Esophagus squamous epithelium (tissue), 5 donors: ENCODE measurements at places on chromosomes 2 and 18. TPM values are rescaled to one million over a fixed set of nuclear protein-coding genes. Genes with fewer than 3 reads are reported as not detected.
A peak's percentile ranks its signal among the peaks of the same experiment; 100 is the strongest.

RUFY4 gene
- total RNA-seq: not detected

ARL5A gene
- 81.5 TPM for total RNA-seq

DNA sequence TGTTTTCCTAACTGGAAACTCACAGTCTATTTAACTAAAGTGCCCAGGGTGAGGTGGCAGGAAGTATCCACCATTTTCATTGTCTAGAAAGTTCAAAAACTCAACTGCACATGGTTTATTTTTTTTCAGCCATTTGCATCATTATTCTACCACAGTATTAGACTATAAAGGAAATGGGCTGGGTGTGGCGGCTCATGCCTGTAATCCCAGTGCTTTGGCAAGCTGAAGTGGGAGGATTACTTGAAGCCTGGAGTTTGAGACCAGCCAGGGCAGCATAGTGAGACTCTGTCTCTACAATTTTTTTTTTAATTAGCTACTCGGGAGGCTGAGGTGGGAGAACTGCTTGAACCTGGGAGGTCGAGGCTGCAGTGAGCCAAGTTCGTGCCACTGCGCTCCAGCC, 213.8 kb downstream of the MYO3B start:
- no peak overlapping the region for H3K4me3 ChIP-seq
- H3K4me1 ChIP-seq: no peaks in the 10 kb centered on the region
- H3K27ac ChIP-seq: no peak overlapping the region
- no peaks in the 10 kb centered on the region for H3K27me3 ChIP-seq

DNA sequence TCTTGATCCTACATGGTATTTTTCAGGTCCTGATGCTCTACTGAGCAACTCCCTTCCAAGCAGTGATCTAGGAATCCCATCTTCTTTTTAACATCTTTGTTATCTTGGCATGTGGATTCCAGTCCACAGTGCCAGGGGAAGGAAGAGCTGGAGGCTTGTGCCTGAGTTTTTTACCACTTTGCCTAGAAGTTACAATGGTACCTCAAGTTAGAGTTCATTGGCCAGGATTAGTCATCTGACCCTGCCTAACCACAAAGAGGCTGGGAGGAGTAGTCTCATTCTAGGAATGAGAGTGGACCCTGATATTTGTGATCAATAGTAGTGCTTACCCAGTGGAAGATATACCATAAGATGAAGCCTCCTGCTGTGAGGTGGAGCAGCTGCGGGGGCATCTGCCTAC, 109.3 kb downstream of the ADCYAP1 start:
- H3K4me3 ChIP-seq: no peak overlapping the region
- no peaks in the 10 kb centered on the region for H3K4me1 ChIP-seq
- no peaks in the 10 kb centered on the region for H3K27me3 ChIP-seq
- no peaks in the 10 kb centered on the region for H3K36me3 ChIP-seq
- H3K27ac ChIP-seq: no peak overlapping the region

GRCh38 chr18:68436485-68436884, 278.4 kb downstream of the TMX3 start:
- no peak overlapping the region for H3K27ac ChIP-seq
- DNase-seq: no peak
- no peaks in the 10 kb centered on the region for H3K27me3 ChIP-seq
- no peak overlapping the region for H3K4me3 ChIP-seq
- H3K36me3 ChIP-seq: no peaks in the 10 kb centered on the region
- H3K4me1 ChIP-seq: no peaks in the 10 kb centered on the region

DNA sequence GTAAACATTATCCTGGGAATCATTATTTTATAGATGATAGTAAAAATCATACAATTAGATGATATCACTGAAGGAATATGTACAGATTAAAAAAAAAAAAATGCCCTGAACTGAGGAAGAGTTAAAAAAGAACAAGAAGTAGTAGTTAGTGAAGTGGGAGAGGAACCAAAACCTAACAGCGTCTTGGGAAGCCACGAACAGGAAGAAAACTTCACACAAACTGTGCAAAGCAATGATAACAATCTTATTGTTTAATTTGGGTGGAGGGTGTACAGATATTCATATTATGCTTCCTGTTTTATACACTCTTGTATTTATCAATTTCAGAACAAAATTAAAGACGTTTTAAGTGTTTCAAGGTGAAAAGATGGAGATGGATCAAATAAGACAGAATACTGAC, 3.5 kb downstream of the HEATR5B start:
- H3K4me1 ChIP-seq: peaks cover 45% of the 10 kb centered on the region
- no peak overlapping the region for H3K27ac ChIP-seq
- DNase-seq: no peak
- peaks cover 56% of the 10 kb centered on the region for H3K36me3 ChIP-seq
- no peak overlapping the region for H3K4me3 ChIP-seq

DNA sequence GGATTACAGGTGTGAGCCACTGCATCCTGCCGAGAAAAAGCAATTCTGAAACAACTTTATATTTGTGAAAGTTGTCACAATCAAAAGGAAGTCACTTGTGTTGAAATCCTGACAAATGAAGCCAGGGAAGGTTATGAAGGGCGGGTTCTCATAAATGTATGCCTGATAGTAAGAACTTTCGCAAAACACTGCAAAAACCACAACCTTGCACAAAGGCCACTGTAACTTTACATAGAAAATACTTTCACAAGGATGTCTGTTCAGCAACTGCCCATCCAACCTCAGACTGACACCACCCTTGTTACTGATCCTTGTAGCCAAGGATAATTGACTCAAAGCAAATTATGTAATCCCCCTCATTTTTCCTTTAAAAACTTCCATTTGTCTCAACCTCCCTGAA, 90.6 kb downstream of the SLC4A3 start:
- no peak overlapping the region for H3K4me3 ChIP-seq
- H3K27ac ChIP-seq: no peak overlapping the region
- no peak for DNase-seq
- H3K4me1 ChIP-seq: no peaks in the 10 kb centered on the region
- H3K27me3 ChIP-seq: no peaks in the 10 kb centered on the region

- H3K4me1 ChIP-seq: no peaks in the 10 kb centered on the region
- no peak for DNase-seq
- H3K36me3 ChIP-seq: no peaks in the 10 kb centered on the region
- no peak overlapping the region for H3K27ac ChIP-seq
- no peak overlapping the region for H3K4me3 ChIP-seq
These were observed 137.6 kb upstream of the BCL2L11 start for GRCh38 chr2:110983133-110983532.

- H3K36me3 ChIP-seq: no peaks in the 10 kb centered on the region
- no peaks in the 10 kb centered on the region for H3K27me3 ChIP-seq
- peaks cover 78% of the 10 kb centered on the region for H3K4me1 ChIP-seq
- no peak overlapping the region for H3K27ac ChIP-seq
- H3K4me3 ChIP-seq: no peak overlapping the region
These were observed 155.3 kb downstream of the ANTXR1 start for GRCh38 chr2:69168144-69168813.

- no peak for DNase-seq
- no peaks in the 10 kb centered on the region for H3K27me3 ChIP-seq
- H3K27ac ChIP-seq: no peak overlapping the region
- no peaks in the 10 kb centered on the region for H3K36me3 ChIP-seq
- H3K4me3 ChIP-seq: no peak overlapping the region
These were observed 759.5 kb downstream of the RNF144A start for GRCh38 chr2:7676714-7677113.

GRCh38 chr2:99481941-99482340, 7.9 kb downstream of the REV1 start:
- no peak overlapping the region for H3K27ac ChIP-seq
- H3K36me3 ChIP-seq: no peaks in the 10 kb centered on the region
- H3K27me3 ChIP-seq: no peaks in the 10 kb centered on the region
- H3K4me1 ChIP-seq: peaks cover under 1% of the 10 kb centered on the region
- no peak for DNase-seq

DNA sequence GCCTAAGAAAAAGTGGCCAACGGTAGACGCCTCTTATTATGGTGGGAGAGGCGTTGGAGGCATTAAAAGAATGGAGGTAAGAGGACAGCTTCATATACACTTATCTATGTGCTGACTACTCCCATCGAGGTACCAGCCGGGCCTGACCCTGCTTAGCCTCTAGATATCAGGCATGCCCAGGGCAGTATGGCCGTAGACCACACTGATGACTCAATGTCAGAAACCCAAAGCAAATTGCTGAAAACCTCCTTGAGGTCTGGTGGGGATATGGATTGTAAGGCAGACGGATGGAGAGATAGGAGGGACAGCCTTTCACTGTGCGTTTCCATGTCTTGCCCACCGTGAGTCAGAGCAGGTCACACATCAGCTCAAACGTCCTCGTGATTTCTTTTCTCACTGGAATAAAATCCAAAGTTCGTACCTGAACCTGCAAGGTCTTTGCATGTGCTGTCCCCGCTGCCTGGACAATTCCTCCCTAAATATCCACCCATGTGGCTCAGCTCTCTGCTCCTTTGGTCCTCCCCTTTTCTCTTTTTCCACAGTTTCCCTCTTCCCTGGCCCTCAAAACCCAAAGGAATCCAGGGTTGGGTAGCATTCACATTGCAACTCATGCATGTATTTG, 168.9 kb downstream of the ANTXR1 start:
- peaks cover 64% of the 10 kb centered on the region for H3K4me1 ChIP-seq
- peaks cover 8% of the 10 kb centered on the region for H3K36me3 ChIP-seq
- no peak overlapping the region for H3K27ac ChIP-seq
- DNase-seq: no peak
- H3K4me3 ChIP-seq: no peak overlapping the region

DNA sequence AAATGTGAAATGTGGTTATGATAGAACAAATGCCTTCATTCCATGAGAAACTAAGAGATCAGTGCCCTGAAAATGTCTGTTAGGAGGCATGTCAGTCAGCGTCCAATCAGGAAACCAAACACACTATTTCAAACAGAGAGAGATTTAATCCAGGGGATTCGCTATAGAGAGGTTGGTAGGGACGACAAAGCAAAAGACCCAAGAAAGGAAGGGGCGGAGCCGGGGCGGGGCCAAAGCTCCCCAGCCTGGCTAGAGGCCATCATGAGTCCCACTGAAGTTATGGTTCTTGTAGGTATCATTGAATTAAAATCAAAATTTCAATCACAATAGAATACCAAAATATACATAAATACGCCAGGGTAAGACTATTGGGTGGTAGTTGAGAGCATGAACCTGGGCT, 32.9 kb upstream of the RNF149 start:
- DNase-seq: no peak
- H3K36me3 ChIP-seq: no peaks in the 10 kb centered on the region
- no peak overlapping the region for H3K4me3 ChIP-seq
- H3K27ac ChIP-seq: no peak overlapping the region
- no peaks in the 10 kb centered on the region for H3K4me1 ChIP-seq

DNA sequence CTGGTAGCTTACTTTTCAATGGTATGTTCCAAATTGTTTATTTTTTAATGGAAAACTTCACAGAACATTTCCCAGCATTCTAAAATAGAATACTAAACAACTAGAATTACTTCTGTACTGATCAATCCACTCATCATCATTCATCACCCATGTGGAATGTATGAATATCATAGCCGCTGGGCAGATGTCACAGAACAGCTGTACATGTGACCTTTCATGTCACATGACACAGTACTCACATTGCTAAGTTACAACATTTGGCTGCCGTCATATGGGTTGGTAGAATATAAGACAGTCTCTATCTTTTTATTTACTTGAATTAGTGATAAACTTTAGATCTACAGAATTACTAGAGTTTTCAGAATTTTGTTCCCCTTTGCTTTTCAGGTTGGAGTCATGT, 387.6 kb downstream of the ZEB2 start:
- DNase-seq: no peak
- H3K27me3 ChIP-seq: no peaks in the 10 kb centered on the region
- H3K36me3 ChIP-seq: no peaks in the 10 kb centered on the region
- no peak overlapping the region for H3K27ac ChIP-seq
- no peak overlapping the region for H3K4me3 ChIP-seq

- H3K27ac ChIP-seq: no peak overlapping the region
- no peaks in the 10 kb centered on the region for H3K27me3 ChIP-seq
- H3K4me3 ChIP-seq: no peak overlapping the region
- no peaks in the 10 kb centered on the region for H3K36me3 ChIP-seq
These were observed 284.8 kb downstream of the MREG start for GRCh38 chr2:215728504-215729065.

GRCh38 chr18:7741640-7742039, 174.5 kb downstream of the PTPRM start:
- no peaks in the 10 kb centered on the region for H3K36me3 ChIP-seq
- no peak overlapping the region for H3K4me3 ChIP-seq
- DNase-seq: no peak
- no peaks in the 10 kb centered on the region for H3K4me1 ChIP-seq
- no peaks in the 10 kb centered on the region for H3K27me3 ChIP-seq
- H3K27ac ChIP-seq: peak overlapping the region; percentile 41

DNA sequence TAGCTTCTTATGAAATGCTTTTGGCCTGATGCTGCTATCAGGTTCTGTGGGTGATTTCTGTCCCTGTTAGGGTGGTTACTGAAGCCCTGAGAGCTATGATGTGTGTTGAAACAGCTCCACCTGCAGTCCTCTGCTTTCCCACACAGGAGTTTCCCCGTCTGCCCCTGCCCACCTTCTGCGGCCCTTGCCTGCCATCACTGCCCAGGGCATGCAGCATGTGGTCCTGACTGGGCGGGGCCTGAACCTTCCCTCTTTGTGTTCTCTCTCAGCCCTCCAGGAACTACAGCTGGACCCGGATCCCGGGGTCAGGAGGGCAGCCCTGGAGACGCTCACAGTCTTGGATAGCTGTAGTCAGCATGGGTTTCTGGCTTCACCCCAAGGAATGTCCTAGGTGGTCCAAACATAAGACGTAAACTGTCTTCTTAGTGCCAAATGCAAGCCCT, 21.4 kb downstream of the HJURP start:
- no peaks in the 10 kb centered on the region for H3K27me3 ChIP-seq
- no peak overlapping the region for H3K27ac ChIP-seq
- H3K36me3 ChIP-seq: no peaks in the 10 kb centered on the region
- H3K4me1 ChIP-seq: no peaks in the 10 kb centered on the region
- H3K4me3 ChIP-seq: no peak overlapping the region
- DNase-seq: no peak

GRCh38 chr2:102753563-102754159, 8.2 kb upstream of the TMEM182 start:
- no peaks in the 10 kb centered on the region for H3K27me3 ChIP-seq
- no peak for DNase-seq
- no peaks in the 10 kb centered on the region for H3K36me3 ChIP-seq
- no peaks in the 10 kb centered on the region for H3K4me1 ChIP-seq

GRCh38 chr18:68219872-68220271, 495.0 kb downstream of the TMX3 start:
- H3K36me3 ChIP-seq: no peaks in the 10 kb centered on the region
- no peak overlapping the region for H3K27ac ChIP-seq
- H3K27me3 ChIP-seq: no peaks in the 10 kb centered on the region

DNA sequence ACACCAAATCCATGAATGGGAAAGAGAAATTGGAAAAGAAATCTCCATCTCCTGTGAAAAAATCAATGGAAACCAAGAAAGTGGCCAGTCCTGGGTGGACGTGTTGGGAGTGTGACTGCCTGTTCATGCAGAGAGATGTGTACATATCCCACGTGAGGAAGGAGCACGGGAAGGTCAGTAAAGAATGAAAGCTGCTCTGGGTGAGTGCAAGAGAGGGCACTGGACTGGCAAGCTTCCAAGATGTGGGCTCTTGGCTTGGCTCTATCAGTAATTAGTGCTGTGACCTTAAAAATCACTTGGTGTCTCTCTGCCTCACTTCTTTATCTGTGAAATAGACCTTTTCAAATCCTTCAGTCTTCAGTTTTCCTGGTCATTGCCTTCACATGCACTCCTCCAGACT, 89.0 kb downstream of the ZNF532 start:
- no peaks in the 10 kb centered on the region for H3K27me3 ChIP-seq
- H3K4me1 ChIP-seq: no peaks in the 10 kb centered on the region
- H3K4me3 ChIP-seq: no peak overlapping the region
- no peak overlapping the region for H3K27ac ChIP-seq
- H3K36me3 ChIP-seq: peaks cover 72% of the 10 kb centered on the region
- no peak for DNase-seq

GRCh38 chr2:136086253-136087016, 31.5 kb downstream of the CXCR4 start:
- no peak overlapping the region for H3K27ac ChIP-seq
- no peaks in the 10 kb centered on the region for H3K27me3 ChIP-seq
- no peaks in the 10 kb centered on the region for H3K36me3 ChIP-seq
- no peaks in the 10 kb centered on the region for H3K4me1 ChIP-seq
- H3K4me3 ChIP-seq: no peak overlapping the region
